ENCODE measurements at places on chromosomes 5 and 9.

- DNase-seq: no peak
Measured at GRCh38 chr9:306907-307306, 92.2 kb downstream of the DOCK8 start.

DNA sequence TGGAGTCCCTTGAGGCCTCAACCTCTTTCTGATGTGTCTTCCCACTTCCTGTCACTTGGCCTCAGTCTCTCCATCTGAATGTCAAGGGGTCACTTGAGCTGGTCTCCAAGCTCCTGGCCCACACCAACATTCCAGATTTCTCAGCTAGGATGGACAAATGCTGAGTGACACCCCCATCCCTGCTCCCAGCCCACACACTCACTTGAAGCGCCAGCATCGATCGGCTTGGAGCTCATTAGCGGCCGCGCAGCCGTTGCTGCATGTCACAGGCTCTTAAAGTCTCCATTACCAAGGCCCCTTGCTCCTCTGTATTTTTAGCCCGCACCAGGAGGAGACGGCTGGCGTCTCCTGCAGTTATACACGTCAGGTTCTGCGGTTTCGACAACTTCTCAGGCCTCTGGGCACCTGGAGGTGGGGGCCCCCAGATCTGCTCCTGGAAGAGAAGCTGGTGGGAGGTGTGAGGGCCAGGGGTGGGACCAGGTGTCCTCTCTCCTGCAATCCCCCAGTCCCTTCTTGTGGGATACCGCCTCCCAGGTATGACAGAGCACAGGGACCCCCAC, 33.4 kb upstream of the ARAP3 start:
- DNase-seq: no peak

GRCh38 chr5:104178066-104178465, 615.5 kb upstream of the NUDT12 start:
- no peak for DNase-seq

- no peak for DNase-seq
Measured at GRCh38 chr5:154385236-154385512, 60.6 kb upstream of the SAP30L start.

- DNase-seq: no peak
Measured at GRCh38 chr5:151902215-151902614, 22.4 kb downstream of the GLRA1 start.

GRCh38 chr9:71096421-71097108, 24.9 kb downstream of the TRPM3 start:
- no peak for DNase-seq

- DNase-seq: no peak
Measured at GRCh38 chr5:170576602-170577535, 73.0 kb downstream of the KCNIP1 start.

GRCh38 chr9:97529363-97530076, 28.1 kb downstream of the TMOD1 start:
- no peak for DNase-seq

DNA sequence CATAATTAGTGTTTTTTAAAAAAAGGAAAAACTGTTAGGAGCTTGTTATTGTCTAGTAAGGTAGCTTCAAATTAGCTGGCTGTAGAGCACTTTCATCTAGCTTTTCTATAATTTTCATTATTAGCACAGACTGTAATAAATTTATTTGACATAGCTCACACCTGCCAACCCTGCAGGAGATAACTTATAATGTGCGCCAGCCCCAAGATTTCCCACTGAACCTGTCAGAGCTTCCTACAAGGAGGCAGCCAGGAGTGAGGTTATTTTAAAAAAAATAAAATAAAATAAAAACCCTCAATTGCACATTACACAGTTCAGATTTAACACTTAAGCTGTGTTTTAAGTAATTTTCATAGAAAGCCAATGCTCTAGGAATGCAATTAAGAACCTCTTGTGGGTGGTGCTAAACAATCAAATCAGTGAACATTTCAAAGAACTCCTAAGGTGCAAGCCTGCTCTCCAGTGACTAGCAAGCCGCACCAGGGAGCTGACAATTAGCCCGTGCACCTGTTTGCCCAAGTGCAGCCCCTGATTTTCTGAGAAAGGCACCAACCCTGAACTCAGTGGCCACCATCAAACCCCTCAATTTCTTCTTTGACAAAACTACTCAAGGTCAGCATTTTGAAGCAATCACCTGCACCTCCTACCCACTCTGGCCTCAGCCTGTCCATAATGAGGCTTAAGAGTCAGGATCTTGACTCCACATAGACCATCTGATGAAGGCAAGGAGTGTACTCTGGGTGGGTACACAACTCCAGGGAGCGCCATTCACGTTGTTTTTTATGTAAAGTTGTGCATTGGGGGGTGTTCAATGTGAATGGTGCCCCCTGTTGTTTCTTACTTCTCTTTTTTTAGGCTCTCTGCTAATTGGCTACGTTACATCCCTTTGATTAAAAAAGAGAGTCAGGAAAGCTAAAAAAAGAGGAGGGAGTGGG, 385.3 kb upstream of the WWC1 start:
- no peak for DNase-seq

GRCh38 chr9:84718476-84718875, 48.9 kb downstream of the NTRK2 start:
- no peak for DNase-seq

- DNase-seq: peak; percentile 29
Measured at GRCh38 chr5:152532714-152533113, 127.6 kb upstream of the NMUR2 start.

- DNase-seq: no peak
Measured at GRCh38 chr5:93336330-93337110, 244.5 kb downstream of the NR2F1-AS1 start.

- no peak for DNase-seq
Measured at GRCh38 chr5:102778478-102778877, 23.4 kb downstream of the PAM start.

GRCh38 chr9:129313331-129313955, 135.4 kb upstream of the IER5L start:
- no peak for DNase-seq
